ENCODE measurements at places on chromosomes 1 and 21.

DNA sequence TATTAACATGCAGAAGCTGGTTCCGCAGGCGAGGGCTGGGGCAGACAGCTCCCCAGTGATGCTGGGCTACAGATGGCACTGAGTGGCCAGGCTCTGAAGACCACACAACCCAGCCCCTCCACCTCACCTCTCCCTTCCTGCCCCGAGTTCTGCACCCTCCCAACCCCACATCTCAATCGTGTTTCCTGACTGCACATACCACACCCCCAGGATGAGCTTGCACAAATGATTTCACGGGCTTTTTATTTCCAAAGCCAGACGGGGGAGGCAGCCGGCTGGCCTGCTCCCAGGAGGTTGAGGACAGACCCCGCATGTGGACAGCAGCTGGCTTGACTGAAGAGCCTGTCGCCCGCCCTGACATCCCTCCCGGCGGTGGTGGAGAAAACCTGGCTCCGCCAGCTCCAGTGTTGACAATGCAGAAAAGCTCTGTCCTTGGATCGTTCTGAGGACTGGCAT, 21.4 kb upstream of the ALDH4A1 start:
- no peak for DNase-seq

- DNase-seq, result no peak
Measured at GRCh38 chr1:54865238-54866073, 21.5 kb downstream of the DHCR24 start.

GRCh38 chr1:217626321-217626720, 4.6 kb downstream of the GPATCH2 start:
- no peak for DNase-seq

- DNase-seq, result no peak
Measured at GRCh38 chr1:232873931-232874330, 68.7 kb downstream of the MAP10 start.

- no peak for DNase-seq
Measured at GRCh38 chr1:224744521-224744920, 128.4 kb downstream of the CNIH3 start.

DNA sequence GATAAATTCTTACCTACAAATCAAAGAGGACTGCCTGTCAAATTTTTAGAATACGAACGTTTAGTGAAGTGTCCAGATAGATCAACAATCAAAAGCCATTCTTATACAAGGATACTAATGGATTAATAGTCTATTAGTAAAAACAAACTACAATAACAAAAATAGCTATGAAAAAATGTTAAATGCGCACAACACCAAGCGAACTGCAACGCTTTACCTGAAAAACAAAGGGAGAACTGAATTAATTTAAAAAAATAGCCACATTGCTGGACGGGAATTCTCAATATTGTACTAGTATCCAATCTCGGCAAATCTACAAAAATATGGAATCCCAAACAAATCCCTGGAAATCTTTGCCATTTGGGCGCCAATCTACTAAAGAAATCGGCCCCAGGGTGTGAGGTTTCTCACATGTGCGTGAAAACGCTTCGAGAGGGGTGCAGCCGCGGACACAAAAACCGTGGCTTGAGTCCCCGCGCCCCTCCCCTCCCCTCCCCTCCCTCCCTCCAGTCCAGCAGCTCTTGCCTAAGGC, 55.6 kb downstream of the TRAF5 start:
- DNase-seq, result no peak

GRCh38 chr1:217462159-217462558, 168.7 kb downstream of the GPATCH2 start:
- DNase-seq, result no peak

DNA sequence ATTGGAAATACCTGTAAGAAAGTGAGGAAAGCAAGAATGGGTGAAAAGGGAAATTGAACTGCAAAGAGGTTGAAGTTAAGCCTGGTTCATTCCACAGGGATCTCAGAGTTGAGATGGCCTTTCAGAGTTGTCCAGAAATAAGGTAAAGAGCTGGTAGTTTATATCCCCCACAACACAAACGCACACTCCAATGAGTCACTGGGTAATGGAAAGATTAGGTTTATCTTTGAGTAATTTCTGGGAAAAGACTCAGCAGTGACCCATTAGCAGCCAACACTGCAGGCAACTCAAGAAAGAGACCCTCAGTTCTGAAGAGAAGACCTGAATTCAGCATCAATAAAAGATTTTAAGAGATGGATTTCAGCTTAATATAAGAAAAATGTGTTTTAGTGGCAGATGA, 485.5 kb downstream of the PTPRC start:
- no peak for DNase-seq

DNA sequence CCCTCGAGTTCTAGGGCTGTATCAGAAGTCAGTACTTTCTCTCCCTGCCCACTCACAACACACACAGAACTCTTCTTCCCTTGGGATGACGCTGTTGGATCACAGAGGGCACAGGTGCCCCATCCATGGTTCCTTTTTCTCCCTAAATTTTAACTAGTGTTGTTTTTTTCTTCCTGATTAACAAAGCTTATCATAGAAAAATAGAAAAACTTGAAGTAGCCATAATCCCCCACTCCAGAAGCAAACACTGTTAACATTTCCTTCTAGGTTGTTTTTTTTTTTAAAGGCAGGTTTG, 27.5 kb downstream of the NAV1 start:
- no peak for DNase-seq

DNA sequence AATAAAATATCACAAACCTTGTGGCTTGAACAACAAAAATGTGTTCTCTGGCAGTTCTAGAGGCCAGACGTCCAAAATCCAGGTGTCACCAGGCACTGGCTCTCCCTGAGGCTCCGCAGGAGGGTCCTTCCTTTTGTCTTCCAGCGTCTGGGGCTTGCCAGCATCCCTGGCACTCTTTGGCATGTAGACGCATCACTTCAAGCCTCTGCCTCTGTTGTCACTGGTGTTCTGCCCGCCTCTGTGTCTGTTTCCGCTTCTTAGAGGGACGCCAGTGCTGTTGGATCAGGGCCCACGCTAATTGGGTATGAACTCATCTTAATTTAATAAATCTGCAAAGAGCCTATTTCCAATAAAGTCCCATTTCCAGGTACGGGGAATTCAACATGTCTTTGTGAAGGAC, 273.7 kb upstream of the C1orf174 start:
- no peak for DNase-seq

DNA sequence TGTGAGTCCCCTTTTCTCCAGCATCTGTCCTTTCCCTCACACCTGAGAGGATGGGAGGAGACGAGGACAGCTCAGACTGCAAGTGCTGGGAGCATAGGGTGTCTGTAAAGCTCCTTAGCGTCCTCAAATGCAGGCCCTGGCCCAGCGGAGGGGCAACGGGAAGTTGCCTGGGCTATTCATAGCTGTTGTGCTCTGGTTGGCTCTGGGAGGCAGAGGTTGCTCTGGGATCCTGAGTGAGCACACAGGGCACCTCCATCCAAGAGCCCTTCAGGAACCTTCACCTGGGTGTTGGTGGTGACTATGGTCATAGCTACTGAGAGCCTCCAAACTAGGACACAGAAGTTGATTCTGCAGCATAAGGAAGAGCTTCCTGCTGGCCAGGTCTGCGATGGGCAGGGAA, 2.6 kb downstream of the PADI1 start:
- no peak for DNase-seq

GRCh38 chr1:26094677-26095383, 16.8 kb upstream of the PDIK1L start:
- no peak for DNase-seq

DNA sequence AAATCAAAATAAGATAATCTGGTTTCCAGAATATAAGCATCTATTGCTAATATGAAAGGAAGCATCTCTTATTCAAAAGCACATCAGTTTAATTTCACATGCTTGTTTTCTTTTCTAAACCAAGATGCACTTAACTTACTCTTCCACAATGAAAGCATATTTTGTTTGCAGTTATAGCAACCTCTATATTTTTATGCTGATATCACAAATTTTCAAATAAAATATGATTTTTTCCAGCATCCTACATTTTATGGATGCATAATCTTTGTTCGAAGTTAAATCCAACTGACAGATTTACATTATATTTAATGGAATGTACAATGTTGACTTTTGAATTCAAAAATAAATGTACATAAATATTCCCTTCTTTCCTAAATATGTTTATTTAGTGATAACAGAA, 978.3 kb upstream of the B3GALT2 start:
- DNase-seq, result no peak

DNA sequence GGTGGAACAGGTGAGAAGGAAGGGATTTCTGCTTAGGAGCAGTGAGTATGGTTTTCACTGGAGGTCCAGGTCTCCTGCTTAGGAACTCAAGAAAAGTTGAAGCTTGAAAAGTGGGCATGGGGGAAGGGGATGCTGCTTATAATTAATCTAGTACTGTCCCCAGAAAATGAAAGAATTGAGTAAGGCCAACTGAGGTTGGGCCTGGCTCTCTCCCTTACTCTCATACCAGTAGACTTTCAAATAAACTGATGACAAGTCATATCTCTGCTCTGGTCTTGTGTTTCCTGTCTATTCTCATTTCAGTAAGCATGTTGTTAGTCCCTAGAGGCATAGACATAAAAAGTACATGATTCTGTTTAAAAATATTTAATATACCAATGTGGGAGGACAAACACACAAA, 26.4 kb downstream of the CD48 start:
- DNase-seq, result no peak

DNA sequence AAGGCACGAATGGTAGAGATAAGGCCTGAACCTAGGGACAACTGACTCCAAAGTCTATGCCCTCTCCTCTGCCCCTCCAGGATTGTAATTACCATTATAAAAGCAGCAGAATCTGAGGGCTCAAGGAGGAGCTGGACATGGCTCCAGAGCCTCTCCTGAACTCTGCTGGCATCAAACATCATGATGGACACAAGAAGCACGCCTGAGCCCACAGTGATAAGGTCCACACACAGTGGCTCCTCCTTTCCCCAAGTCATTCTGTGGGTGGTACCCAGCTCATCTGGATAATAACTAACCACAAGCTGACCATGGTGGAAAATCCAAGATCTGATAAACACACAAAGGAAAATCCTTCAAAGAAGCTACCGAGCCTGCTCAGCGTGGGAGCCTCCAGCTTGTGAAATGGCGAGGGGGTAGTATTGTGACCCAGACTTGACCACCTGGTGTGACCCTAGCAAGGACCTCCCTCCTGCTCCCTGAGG, 85.2 kb downstream of the HIVEP3 start:
- DNase-seq, result no peak

GRCh38 chr1:205301205-205301821, 20.2 kb downstream of the NUAK2 start:
- no peak for DNase-seq

GRCh38 chr1:7380712-7381111, 390.4 kb upstream of the VAMP3 start:
- DNase-seq, result no peak

DNA sequence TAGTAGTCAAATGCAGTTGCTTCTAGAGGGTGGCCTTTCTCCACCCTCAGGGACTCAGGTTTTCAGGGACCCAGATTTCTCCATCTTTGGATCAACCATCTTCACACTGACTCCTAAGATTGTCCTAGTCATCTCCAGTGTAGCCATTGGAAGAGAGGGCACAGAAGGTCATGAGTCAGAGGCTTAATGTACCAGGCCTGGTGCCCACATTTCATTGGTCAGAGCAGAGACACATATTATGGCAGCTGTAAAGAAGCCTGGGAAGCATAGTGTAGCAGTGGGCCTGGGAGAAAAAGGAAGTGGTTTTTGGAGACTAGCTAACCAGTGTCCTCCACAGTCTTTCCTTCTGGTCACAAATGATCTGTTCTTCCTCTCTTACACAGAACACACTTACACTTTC, 122.5 kb downstream of the GIPC2 start:
- DNase-seq, result no peak

DNA sequence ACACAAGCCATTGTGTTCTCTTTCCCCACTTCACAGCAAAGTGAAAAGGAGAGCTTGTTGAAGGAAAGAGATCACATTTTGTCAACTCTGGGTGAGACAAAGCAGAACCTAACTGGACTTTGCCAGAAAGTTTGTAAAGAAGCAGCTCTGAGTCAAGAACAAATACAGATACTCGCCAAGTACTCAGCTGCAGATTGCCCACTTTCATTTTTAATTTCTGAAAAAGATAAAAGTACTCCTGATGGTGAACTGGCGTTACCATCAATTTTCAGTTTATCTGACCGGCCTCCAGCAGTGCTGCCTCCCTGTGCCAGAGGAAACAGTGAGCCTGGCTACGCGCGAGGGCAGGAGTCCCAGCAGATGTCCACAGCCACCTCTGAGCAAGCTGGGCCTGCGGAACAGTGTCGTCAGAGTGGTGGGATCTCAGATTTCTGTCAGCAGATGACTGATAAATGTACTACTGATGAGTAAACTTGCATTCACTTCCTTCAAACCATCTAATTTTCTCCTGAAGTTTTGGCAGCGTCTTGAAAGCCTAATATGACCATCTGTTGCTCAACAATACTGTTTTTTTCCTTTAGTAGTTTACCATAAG, 43.7 kb downstream of the BACH1 start:
- DNase-seq, result no peak

DNA sequence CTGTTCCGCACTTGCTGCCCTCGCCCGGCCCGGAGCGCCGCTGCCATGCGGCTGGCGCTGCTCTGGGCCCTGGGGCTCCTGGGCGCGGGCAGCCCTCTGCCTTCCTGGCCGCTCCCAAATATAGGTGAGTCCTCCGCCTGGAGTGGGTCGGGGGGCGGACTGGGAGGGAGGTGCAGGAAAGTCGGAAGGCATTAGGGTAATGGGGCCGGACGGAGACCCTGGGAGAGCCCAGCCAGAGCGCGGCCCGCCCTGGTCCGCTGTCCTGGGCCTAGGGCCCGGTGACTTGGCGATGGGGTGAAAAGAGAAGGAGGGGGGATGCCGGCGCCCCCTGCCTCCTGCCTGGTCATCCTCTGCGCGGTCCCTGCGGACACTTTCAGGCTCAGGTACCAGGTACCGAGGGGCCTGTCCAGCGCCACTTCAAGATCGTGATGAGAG, 243 bp downstream of the ADAM15 start:
- DNase-seq, result no peak

GRCh38 chr1:155650231-155650757, 38.3 kb downstream of the YY1AP1 start:
- no peak for DNase-seq

DNA sequence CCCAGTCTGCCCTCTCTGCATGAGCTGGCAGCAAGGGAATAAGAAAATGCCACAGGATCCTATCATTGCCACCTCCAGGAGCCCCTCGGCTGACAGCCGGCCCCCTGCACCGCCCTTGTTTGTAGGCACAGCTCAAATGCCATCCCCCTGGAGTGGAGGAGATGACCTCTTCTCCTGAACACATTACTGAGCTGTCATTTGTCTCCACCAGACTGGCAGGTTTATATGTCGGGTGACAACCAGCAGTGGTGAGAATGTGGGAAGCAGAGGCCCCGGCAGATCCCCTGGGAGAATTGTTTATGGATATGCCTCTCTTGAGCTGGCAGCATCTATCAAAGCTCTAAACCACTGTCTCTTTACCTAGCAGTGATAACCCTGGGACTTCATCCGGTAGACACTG, 135.4 kb upstream of the FMN2 start:
- no peak for DNase-seq

DNA sequence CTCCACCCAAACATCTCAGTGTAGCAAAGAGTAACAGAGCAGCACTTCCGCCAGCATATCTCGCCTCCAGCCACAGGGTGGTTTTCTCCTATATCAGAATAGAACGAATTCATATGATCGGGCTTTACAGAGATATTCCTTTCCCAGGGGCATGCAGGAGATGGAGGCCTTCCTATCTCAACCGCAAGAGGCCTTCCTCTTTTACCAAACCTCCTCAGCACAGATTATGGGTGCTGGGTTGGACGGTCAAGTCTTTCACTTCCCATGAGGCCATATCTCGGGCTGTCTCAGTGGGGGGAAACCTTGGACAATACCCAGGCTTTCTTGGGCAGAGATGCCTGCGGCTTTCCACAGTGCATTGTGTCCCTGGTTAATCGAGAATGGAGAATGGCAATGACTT, 65.8 kb downstream of the OVGP1 start:
- DNase-seq, result no peak

Data from NCI-H1436 treated with DMSO at 0.1 percent for 48 hours (cell line).